Activated T-helper 2 cell treated with anti-CD3 and anti-CD28 coated beads, Interferon-gamma antibody, Interleukin-2, Interleukin-4, amounts not matched to agents 10 μg/mL and 5 μg/mL and 100 μg/mL, durations not matched to agents 14 hours and 24 hours and 36 hours (primary cell): ENCODE measurements at places on chromosomes 2 and 18. TPM values are rescaled to one million over a fixed set of nuclear protein-coding genes. Genes with fewer than 3 reads are reported as not detected.

Gene TOGARAM2
- total RNA-seq: 3.0 and 4.0 TPM in 2 replicates

Gene CPO
- not detected in 2 replicates for total RNA-seq

Gene GPBAR1
- 0.41 and 0.87 TPM in 2 replicates for total RNA-seq

Gene MC2R
- not detected in 2 replicates for total RNA-seq

Gene CCL20
- 1.4 and 2.0 TPM in 2 replicates for total RNA-seq

DNA sequence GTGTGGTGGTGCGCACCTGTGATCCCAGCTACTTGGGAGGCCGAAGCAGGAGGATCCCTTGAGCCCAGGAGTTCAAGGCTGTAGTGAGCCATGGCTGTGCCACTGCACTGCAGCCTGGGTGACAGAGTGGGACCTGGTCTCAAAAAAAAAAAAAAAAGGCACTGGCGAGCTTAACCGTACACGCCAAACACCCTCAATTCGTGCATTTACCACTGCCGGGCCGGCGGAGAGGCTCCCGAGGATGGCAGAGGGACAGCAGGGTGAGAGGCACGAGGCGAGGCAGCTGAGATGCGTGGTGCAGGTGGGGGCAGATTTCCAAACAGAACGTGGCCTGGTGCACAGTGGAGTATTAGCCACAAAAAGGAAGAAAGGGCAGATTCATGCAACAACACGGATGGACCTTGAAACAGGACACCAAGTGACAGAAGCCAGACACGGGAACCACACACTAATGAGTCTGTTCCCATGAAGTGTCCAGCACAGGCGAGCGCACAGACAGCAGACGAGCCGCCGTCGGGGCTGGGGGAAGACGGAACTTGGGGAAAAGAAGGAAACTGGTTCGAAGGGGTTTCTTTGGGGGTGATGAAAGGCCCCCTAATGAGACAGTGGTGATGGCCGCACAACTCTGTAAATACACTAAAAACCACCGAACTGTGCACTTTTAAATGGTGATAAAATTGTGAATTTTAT lies 27.4 kb downstream of the SLC66A2 start:
- peaks cover 39% of the 10 kb centered on the region for H3K36me3 ChIP-seq
- no peak for DNase-seq
- H3K4me1 ChIP-seq: no peaks in the 10 kb centered on the region
- no peak overlapping the region for H3K4me3 ChIP-seq
- no peaks in the 10 kb centered on the region for H3K27me3 ChIP-seq

DNA sequence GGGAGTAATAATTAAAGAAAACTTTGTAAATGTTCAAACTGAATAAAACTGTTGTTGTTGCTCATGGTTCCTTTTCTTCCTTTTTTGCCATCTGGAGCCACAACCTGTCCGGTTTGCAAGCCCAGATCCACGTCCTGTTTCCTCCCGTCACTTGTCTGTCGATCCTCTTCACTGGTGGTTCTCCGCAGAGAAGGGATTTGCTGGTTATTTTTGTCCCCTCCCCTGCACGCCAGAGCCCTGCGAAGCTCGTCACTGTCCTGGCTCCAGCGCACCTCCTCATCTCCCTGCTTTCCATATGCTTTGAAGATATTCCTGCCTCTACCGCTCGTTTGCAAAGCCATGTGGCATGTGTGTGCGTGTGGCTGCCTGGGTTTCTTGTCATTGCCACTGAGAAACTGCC lies 461.4 kb downstream of the RNF144A start:
- DNase-seq: no peak
- no peak overlapping the region for H3K27ac ChIP-seq
- no peaks in the 10 kb centered on the region for H3K4me1 ChIP-seq
- peaks cover 13% of the 10 kb centered on the region for H3K27me3 ChIP-seq
- H3K36me3 ChIP-seq: no peaks in the 10 kb centered on the region

DNA sequence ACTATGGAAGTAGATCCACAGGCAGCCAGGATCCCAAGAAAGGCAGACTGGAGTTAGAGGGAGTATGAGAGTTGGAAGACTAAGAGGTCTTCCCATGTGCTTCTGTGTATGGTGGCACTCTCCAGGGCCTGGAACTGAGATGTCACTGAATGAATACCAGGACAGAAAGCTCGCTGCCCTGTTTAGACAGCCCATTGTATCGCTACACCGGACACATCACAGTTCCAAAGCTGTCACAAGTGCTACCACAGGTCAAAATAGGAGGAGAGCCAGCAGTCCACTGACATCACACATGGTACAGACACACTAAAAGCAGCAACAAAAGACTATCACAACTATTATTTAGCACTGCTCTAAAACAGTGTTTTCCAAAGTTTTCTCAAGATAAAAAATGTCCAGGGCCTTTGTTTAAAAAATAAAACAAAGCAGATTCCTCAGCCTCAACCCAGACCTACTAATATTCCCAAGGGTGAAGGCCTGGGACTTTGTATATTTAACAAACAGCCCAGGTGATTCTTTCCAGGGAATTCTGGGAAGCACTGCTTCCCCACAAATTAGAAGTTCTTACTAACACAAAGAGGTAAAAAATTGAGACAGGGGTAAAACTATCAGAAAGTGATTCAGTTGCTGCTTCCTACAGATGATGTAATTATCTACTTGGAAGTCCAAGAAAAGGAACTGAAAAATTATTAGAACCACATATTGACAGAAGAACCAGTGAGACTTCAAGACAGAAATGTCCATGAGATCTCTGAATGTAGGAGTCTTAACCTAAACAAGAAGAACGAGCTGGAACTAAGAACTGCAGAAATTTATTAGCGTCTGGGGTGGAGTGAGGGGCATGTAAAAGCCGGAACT lies 116.0 kb downstream of the DTNB start:
- peak overlapping the region; percentile 34 for H3K4me3 ChIP-seq
- H3K36me3 ChIP-seq: peaks cover 29% of the 10 kb centered on the region
- no peak for DNase-seq
- peaks cover 60% of the 10 kb centered on the region for H3K4me1 ChIP-seq
- peak overlapping the region; percentile 94 for H3K27ac ChIP-seq

- peak overlapping the region; percentile 99 for H3K27ac ChIP-seq
- H3K4me3 ChIP-seq: peak overlapping the region; percentile 41
- no peaks in the 10 kb centered on the region for H3K27me3 ChIP-seq
Observed at GRCh38 chr2:230661072-230661957, 51.3 kb upstream of the CAB39 start.

- H3K4me1 ChIP-seq: peaks cover 12% of the 10 kb centered on the region
- H3K27me3 ChIP-seq: peaks cover 9% of the 10 kb centered on the region
- no peak for DNase-seq
- no peaks in the 10 kb centered on the region for H3K36me3 ChIP-seq
Observed at GRCh38 chr2:237501892-237502513, 15.0 kb downstream of the MLPH start.

- H3K4me3 ChIP-seq: no peak overlapping the region
- no peaks in the 10 kb centered on the region for H3K36me3 ChIP-seq
- H3K27me3 ChIP-seq: peaks cover 5% of the 10 kb centered on the region
- DNase-seq: no peak
- no peak overlapping the region for H3K27ac ChIP-seq
- H3K4me1 ChIP-seq: no peaks in the 10 kb centered on the region
Observed at GRCh38 chr2:168784993-168785392, 17.4 kb upstream of the NOSTRIN start.

GRCh38 chr2:121349721-121350401 lies 64.9 kb upstream of the TFCP2L1 start:
- H3K36me3 ChIP-seq: peaks cover 62% of the 10 kb centered on the region
- no peaks in the 10 kb centered on the region for H3K27me3 ChIP-seq
- H3K27ac ChIP-seq: no peak overlapping the region

DNA sequence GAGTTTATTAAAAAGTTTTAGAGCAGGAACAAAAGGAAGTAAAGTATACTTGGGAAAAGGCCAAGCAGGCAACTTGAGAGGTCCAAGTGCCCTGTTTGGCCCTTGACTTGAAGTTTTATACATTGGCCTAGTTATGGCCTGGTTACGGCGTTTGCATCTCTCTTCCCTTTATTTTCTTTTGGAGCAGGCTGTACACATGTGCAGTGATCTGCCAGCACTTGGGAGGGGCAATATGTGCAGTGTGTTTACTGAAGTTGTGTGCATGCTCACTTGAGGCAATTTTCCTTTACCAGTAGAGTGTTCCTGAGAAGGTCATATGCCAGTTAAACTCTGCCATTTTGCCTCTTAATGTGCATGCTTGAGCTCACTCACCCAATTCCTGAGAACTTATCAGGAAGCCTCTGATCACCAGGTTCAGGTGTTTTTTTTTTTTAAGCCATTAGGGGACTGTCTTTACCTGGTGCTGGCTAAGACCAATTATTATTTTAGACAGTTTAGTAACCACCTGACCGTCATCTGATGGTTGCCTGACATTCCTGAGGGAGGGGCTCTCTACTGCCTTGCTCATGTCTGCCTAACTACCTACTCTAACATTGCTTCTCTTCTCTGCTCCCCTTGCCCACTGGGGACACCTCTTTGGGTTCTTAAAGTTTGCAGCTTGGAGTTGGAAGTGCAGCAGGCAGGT lies 48.0 kb downstream of the SCN2A start:
- no peaks in the 10 kb centered on the region for H3K36me3 ChIP-seq
- DNase-seq: no peak
- no peak overlapping the region for H3K27ac ChIP-seq
- H3K27me3 ChIP-seq: peaks cover 6% of the 10 kb centered on the region
- no peaks in the 10 kb centered on the region for H3K4me1 ChIP-seq
